Memory B cell (primary cell): ENCODE measurements at places on chromosomes 1 and 21.

- DNase-seq: no peak
These were observed 376.4 kb upstream of the LRRC7 start for GRCh38 chr1:69191335-69191734.

DNA sequence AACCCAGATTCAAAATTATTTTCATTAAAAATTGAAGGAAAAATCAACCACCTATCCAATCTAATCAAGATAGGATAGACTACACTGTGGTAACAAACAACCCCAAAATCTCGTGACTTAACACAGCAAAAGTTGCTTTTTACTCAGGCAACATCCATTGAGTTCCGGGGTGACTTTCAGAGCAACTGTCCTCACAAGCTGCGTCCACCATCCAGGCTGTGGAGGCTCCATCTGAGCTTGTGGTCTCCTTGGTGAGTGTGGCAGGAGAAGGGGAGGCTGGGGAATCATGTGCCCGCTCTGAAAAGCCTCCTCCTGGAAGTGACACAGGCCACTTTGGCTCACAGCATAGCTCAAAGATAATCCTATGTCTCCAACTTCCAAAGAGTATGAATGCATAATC, 52.4 kb downstream of the CD2 start:
- no peak for DNase-seq

DNA sequence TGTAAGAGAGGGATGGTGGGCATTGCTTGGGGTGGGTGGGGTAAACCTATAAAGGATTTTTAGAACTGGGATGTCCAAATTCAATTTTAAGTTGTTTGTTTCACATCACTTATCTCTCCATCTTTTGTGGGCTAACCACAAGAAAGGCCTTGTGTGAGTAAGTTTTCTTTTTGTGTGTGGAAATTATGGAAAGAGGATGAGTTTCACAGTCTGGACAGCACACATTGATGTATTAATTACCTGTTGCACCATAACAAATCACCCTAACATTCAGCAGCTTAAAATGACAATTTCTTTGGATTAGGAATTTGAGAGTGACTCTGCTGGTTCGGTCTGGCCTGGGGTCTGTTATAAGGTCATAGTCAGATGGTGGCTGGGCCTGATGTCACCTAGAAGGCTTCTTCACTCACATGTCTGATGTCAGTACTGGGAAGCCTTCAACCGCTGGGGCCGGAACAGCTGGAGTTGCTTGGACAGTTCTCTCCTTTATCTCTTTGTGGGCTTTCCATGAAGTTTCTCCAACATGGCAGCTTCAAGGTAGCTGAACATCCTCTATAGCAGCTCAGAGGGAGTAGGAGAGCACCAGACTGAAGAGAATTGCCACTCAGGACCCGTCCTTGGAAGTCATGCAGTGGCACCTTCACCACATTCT, 2.0 kb upstream of the COL9A2 start:
- DNase-seq: no peak

- peak; percentile 19 for DNase-seq
These were observed 20.7 kb downstream of the MIS18A start for GRCh38 chr21:32257962-32258785.

DNA sequence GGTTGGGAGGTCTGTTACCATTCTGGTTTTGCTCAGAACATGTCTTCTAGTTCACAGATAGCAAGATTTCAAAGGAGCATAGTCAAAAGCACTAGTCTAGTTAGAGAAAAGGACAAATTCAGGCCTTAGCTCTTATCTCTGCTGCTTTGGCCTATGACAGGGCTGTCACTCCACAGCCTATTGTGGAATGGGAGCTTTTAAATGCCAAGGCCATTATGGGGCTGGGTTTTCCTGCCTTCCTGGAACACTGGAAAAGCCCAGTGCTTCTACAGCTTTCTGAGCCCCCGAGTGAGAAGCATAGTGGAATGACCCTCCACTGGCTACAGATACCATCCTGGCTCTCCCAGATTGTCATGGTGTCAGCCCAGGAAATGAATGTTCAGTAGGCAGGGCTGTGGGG, 9.3 kb downstream of the MTFR1L start:
- no peak for DNase-seq

DNA sequence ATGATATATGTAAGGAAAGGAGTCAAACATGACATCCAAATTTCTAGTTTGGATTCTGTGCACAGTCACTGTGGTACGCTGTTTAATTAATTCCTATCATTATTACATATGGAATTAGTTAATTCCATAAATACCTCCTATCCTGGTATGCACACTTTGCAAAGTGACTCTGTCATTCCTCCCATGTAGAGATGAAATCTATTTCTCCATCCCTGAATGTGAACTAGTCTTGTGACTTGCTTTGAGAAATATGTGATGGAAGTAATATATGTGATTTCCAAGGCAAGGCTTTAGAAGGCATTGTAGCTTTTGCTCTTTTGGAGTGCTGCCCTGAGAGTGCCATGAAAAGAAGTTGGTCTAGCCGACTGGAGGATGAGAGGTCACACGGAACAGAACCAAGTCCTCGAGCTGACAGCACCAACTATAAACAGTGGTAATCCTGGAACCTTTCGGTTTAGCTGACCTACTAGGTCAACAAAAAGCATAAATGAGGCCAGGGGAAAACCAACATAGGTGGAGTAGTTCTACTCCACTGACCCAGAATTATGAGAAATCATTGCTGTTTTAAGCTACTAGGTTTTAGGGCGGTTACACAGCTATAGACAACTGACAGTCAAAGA, 1.5 kb downstream of the SELENOF start:
- no peak for DNase-seq

DNA sequence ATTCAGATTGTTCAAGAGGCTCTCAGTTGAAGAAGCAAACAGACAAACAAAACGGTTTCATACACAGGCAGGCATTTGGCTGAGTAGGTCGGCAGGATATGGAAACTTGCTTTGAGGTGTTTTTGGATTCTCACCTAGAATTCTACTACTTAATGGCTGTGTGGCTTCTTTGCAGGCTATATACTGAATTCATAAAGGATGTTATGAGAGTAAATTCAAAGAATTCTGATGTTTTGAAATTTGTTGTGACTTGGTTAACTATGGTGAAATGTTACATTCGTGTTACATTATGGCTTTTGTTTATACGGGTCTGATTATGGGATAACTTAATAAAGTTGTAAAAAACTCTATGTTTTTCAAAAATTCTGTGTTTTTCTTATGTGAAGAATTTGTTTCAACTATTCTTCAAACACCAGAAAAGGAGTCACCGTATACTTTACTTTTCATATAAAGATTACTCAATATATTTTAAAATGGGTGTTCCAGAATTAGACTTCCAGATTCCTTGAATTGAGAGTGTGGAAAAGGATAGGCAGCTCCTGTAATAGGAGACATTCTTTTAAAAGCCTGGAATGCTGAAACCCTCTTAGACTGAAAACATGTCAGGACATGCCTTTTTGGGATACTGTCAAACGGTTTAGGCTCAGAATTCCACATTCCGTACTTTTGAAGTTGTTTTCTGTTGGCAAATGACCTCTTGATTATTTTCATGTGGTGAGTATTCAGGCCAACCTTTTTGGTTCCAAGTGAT, 8.2 kb upstream of the IRF2BP2 start:
- no peak for DNase-seq

DNA sequence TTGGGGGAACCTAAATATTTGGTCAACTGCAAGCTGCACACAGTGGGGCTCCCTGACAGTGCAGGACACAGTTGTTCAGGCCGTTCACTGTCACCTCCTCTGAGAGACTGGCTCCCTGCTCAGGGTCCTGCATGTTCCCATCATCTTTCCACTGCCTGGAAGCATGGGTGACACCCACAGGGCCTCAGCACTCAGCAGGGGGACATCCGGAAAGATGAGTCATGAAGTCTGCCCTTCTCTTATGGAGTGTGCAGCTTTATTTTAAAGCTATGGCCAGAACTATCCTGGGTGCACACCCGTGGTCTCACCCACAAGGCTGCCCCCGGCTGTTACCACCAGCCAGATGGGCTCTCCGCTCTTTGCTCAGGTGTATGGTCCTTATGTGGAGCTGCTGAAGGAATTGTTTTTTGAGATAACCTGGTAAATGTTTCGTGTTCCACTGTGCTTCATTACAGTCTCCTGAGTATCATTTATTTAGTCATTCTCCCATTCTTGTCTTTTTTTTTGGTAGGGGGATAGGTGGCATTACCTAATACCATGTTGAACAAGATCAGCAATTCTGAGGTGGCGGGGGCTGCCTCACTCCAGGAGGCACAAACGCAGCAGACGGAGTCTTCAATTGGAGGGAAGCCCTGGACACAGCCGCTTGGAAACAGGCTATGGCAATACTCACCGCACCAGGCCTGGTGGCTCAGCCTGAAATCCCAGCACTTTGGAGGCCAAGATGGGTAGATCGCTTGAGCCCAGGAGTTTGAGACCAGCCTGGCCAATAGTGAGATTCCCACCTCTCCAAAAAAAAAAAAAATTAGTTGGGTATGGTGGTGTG, 14.3 kb downstream of the TRIM11 start:
- no peak for DNase-seq

DNA sequence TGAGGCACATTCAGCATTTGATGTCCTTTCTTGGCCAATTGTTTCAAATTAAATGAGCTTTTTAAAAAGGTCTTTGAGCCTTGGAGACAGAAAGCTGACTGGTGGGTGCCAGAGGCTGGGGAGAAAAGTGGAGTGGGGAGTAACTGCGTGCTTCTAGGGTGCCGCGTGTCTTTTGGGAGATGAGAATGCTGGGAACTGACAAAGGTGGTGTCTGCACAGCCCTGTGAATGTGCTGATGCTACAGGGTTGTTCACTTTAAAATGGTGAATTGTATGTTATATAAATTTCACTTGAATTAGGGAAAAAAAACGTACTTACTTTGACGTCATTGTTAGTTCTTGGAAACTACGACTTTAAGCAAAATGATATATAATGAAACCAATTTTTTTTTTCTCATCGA, 8.1 kb upstream of the TFF1 start:
- DNase-seq: no peak

- no peak for DNase-seq
These were observed 226.4 kb downstream of the NRIP1 start for GRCh38 chr21:14838400-14838799.

GRCh38 chr1:168179438-168180147, 831 bp downstream of the TIPRL start:
- DNase-seq: no peak

- no peak for DNase-seq
These were observed 128.4 kb upstream of the SOD1 start for GRCh38 chr21:31530897-31531705.

DNA sequence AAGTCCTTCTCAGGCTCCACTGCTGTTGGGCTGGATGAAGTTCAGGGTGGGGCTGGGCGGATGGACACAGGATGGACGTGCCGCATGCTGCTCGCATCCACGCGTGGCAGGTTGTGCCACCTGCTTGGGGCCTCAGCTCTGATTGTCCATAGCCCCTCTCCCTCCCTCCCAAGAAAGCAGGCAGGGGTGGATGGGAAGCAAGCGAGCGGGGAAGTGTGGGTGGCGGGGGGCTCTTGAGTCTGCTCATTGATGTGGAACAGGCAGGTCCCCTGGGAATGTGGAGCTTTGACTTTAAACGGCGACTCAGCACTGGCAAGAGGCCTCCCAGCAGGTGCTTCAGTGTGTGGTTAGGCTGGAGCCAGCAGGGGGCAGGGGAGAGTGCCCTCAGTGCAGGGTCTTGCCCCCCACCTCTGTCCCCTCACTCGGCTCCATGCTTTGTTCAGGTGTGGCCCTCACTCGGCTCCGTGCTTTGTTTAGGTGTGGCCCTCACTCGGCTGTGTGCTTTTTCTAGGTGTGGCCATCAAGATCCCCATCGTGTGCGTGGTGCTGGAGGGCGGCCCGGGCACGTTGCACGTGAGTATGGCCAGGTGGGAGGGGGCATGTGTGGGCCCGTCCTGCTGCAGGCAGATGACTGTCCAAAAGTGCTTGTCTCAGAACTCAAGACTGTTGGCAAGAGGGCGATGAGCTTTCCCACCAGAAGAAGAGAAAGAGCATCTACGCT, 23.9 kb downstream of the TRPM2 start:
- no peak for DNase-seq

GRCh38 chr1:24872061-24872850, 57.8 kb downstream of the RUNX3 start:
- DNase-seq: no peak

DNA sequence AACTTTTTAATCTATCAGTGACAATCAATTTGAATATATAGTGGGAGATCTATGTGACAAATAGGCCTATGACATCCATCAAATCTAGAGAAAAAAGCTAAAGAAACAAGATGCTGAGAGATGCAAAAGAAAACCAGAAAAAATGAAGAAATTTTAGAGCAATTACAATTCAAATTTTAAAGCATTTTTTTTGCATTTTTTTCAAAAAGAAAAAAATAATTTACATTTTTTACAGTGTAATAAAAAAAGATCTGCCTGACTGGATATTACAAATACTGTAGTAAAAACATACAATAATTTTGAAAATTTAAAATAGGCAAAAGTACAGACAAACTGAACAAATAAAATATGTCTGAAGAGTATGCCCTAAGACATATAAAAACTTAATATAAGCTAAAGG, 14.4 kb downstream of the CD34 start:
- no peak for DNase-seq

DNA sequence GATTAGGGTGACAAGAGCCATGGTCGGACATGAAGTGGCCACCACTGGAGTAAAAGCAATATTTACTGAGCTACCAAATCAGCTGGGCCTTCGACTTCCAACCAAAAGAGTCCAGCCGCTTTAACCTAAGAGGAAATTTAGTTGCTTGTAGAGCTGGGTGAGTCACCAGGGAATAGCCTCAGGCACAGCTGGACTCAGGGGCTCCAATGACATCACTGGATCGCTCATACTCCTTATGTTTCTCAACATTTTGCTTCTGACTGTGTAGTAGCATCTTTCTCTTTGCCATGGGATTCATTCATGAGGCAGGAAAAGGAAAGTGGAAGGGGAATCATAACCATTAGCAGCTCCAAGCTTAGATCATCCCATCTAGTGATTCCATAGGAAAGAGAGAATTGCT, 664.4 kb downstream of the MATN1 start:
- DNase-seq: no peak

- peak; percentile 58 for DNase-seq
These were observed 755 bp upstream of the THRAP3 start for GRCh38 chr1:36223381-36223995.

DNA sequence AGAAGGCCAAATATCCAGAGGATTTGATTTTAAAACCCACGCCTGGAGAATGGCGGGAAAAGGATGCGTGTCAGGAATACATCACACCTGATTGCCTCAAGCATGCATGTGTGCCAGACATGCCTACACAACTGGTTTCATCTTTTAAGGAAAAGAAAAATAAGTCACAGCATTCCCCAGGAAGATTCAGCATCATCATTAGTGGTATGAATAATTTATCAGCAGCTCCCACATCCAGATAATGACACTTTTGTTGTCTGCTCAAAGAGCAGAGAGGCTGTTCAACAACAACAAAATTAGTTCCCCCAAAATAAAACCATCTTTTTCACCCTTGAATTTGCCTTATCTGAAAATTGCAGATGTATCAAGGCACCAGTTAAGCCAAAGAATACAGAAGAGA, 328.6 kb upstream of the C1orf87 start:
- DNase-seq: no peak

GRCh38 chr1:65650682-65651081, 142.0 kb upstream of the PDE4B start:
- DNase-seq: no peak
